ENCODE measurements at places on chromosomes 3 and 15.
A peak's percentile ranks its signal among the peaks of the same experiment; 100 is the strongest.

- peak; percentile 95 for DNase-seq
These were observed 6.5 kb upstream of the CYP11A1 start for GRCh38 chr15:74373731-74374647.

GRCh38 chr15:70266412-70267121 is 168.8 kb upstream of the TLE3 start:
- DNase-seq = no peak

GRCh38 chr3:25448750-25449692 is 21.0 kb downstream of the RARB start:
- DNase-seq = no peak

DNA sequence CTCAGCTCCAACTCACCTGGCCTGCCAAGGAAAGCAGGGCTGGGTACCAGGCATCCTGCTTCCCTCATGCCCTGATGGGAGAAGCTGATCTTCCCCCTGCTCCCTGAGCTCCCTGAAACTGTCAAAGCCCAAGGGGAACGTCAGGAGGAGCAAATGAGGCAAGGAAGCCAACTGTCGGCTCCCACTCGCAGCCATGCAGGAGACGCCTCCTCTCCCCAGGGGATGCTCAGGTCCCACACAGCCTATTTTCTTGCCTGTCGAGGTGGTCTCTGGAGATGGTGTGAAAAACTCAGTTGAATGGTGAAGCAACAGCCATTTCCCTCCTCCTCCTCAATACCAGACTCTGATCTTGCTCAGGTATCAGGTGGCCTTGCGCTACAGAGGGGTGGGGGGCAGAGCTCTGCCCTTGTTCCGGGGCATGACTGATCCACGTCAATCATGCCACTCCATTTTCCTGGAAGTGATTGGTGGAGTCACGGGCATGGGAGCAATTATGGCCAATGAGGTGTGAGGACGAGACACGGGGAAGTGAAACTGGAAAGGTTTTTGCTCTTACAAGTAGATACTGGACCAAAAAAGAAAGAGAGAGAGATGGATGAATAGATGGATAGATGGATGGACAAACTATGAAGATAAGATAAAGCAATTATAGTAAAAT is 58.2 kb downstream of the SLC6A1 start:
- no peak for DNase-seq

GRCh38 chr15:42707068-42707467 is 29.9 kb downstream of the CDAN1 start:
- no peak for DNase-seq

DNA sequence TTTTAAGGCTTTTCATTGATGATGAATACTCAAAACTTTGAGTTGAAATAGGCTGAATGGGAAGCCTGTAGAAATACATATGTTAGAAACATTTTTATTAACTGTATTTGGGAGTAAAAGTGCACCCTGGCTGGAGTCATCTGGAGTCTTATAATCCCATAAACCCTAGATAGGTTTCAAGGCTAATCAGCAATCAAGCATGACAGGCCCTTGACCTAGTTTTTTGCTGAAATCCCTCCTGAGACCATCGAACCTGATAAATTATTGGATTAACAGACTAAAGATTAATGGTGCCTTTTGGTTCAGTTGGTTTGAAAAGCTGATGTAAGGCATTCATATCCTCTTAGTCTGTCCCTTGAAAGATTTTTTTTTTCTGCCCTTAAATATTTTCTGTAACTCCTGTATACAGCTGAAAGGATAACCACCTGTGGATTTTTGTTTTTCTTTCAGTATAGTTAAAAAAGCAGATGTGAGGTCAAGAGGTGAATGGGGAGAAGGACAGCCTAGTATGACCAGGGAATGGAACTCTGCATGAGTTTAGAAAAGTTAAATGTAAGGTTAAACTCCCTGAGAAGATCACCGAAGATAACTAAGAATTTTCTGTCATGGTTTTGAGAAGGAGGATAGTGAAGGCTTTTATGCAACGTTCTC is 69.4 kb upstream of the STXBP5L start:
- DNase-seq = no peak

DNA sequence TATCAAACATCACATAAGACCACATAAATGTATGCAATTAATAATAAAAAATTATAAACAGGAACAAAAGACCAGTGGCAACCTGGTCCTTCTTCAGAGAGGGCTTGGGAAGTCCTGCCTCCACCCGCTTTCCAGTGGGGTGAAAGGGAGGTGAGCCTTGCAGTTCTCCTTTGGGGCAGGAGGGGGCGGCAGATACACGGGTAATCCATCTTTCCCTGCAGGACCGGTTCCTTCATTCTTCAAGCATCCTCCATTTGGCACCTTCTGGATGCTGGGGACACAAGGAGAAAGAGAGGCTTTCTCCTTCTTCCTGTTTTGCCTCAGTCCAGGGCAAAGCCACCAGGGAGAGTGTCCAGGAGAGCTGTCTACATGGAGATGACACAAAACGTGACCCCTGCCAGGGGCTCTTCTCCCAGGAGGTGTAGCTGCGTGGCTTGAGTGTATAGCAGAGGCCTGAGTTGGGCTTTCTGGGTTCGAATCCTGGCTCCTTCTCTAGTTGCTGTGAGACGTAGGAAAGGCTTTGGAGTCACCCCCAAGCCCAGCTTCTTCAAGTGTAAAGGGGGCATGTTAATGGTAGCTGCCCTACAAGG is 23.2 kb downstream of the RPLP1 start:
- peak; percentile 71 for DNase-seq

DNA sequence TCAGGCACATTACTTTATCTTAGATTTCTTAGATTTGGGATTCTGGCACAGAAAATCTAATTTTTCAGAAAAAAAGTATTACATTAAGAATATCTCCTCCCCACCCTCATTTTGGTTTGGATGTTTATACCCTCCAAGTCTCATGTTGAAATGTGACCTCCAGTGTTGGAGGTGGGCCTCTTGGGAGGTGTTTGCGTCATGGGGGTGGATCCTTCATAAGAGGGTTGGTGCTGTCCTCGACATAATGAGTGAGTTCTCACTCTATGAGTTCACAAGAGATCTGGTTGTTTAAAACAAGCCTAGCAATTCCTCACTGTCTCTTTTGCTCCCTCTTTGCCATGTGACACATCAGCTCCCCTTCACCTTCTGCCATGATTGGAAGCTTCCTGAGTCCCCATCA is 45.6 kb upstream of the WWTR1 start:
- DNase-seq = no peak

GRCh38 chr3:41753651-41754050 is 208.3 kb downstream of the ULK4 start:
- no peak for DNase-seq

DNA sequence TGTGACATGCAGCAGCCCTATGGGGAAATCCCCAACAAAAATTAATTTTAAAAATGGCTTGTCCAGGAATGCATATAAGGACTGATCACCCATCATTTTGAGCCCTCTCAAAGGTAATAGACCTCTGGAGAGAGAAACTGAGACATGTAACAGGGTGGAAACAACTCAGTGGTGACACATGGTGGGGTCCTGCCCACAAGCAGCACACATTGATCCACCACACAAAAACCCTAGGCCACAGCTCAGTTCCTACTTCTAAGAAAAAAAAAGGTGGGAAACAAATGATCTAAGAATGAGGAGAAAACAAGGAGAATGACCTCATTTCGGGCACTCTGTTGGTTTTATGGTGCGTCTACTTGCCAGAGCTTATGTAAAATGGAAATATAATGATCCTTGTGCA is 1.9 kb upstream of the SLC41A3 start:
- DNase-seq = no peak

- no peak for DNase-seq
These were observed 235.1 kb downstream of the CD47 start for GRCh38 chr3:107855710-107856109.

GRCh38 chr3:64464955-64465354 is 222.8 kb downstream of the ADAMTS9 start:
- DNase-seq = no peak

DNA sequence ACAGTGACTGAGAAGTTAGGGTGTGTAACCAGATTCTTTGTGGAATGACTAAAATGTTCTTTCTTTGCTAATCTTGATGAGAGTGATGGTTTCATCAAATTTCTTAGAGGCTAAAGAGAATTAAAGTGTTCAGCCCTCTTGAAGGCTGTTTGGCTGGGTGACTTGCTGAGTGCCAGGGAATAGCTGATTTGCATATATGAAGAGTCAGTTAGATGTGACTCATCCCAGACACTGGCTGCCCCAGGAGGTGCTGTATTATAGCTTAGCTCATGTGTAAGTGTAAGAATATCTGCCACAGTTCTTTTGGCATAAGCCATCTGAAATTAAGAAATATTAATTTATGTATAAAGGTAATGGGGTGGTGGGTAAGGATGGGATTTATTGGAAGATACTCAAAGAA is 535.1 kb downstream of the NLGN1 start:
- DNase-seq = no peak

DNA sequence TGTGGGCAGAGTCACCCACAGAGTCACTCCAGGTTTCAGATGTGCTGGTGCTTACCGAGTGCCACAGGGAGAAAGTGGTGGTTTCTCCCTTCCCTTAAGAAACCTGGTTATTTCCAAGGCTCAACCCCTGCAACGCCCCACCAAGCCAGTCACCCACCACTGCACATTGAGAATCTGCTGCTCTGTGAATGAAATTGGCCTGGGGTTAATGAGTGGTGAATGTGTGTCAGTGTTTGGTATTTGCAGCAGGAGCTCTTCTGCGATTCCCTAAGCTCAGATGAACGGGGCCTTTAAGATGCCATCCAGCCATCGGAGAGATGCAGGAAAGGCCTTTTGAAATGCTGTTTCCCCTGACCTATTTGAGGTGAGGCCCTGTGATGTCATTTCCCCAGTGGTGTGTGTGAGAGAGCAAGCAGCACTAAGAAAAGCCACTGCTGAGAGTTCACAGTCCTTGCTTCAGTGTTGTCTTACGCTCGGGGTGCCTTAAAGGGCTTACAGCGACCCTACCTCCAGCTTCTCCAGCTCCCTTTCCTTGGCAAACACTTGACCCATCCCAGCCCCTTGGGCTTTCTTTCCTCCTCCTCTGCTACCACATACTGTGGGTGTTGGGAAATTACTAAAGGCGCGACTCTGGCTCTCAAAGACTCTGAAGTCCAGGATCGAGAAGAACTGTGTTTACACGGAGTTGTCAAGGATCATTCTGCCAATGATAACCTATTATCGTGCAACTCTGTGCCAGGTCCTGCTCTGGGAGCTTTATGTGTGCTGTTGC is 68.9 kb downstream of the SMAD3 start:
- DNase-seq = peak; percentile 65

GRCh38 chr15:90006217-90007075 is 5.3 kb downstream of the ZNF710 start:
- peak; percentile 36 for DNase-seq

DNA sequence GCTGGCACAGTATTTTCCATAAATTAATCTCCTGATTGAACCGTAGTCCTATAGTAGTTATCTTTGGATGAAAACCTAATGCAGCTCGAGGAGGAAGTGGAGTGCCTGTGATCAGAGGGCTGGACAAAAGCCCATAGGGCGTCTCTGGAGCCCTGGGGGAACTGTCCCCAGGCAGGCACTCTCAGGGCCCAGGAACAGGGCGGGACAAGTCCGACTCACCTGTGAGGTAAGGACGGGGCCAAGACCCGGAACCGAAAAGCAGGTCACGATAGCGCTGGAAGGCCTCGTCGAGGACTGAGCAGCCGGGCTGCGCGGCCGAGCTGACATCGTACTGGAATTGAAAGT is 341 bp downstream of the HEXA start:
- DNase-seq = no peak

Data from stimulated activated CD4-positive, alpha-beta T cell treated with anti-CD3 and anti-CD28 coated beads, Interleukin-1b, Interleukin-23, amount 100 ng/mL, for 48 hours (primary cell).